NCI-H146 (cell line): ENCODE measurements at places on chromosomes 12 and 14.
A peak's percentile ranks its signal among the peaks of the same experiment; 100 is the strongest.

DNA sequence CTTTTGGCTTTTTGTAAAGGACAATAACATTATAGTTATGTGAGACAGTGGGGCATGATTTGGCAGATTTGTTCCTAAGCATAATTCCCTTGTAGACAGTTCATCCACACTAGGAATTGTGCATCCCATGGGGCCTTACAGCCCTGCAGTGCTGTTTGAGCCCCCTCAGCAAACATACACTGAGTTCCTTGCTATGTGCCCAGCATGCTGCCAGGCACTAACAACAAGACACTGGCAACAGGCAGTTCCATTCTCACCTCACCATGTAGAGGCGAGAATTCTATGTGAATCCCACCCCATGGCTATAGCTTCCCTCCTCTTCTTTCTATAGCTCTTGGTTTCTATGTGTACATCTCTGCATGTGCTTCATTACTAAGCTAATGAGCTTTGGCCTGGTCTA is 1.9 kb downstream of the THTPA start:
- no peak for DNase-seq

- DNase-seq = no peak
Observed at GRCh38 chr12:114430306-114430705, 24.4 kb upstream of the TBX5 start.

DNA sequence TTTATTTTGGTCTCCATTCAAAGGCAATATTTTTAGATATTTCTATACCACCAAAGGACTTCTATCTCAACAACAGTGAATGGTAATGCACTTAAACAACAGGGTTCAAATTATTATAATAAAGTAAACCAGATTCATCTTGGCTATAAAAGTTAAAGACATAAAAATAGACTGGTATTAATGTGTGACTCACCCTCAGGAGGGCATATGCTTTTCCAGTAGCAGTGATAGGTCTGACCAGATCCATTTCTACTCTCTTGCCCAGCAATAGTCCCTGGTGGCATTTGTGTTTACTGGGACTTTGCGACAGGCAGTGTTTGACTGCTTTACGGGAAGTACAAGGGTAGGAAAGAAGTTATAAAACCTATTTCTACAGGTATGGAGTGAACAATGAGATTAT is 353.2 kb upstream of the ATP2B1 start:
- no peak for DNase-seq

GRCh38 chr12:10366875-10367274 is 23.0 kb downstream of the KLRK1 start:
- peak; percentile 71 for DNase-seq

GRCh38 chr14:95527387-95528002 is 7.4 kb upstream of the GLRX5 start:
- peak; percentile 27 for DNase-seq

DNA sequence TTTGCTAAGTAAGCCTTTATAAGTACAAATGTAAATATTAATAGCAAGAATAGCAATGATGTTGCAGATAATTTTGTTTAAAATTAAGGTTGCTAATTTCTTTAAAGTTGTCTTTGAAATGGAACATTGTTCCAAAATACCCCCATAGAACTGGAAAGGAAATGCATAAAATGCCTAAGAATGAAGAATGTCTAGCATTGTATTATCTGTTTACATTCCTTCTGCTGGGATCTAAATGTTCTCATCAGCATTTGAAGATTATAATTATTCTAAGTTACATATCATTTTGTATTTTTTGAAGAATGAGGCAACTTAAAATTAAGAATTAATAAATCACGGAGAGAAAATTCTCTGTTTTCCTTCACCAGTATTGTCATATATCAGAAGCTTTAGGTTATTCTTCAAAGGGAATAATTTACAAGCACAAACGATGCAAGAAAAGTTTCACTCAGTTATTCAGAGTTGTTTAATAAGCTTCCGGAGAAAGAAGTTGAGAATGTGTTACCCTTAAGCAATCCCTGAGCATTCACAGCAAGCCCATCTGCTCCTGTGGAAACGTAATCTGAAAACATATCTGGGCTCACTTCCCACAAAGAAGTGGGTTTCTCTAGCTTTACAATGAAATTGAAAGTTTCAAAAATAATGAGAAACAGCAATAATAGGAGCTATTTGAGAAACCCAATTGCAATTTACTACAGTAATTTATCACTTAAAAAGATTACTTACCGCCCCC is 21.3 kb downstream of the SLC6A15 start:
- DNase-seq = no peak
